ENCODE measurements at places on chromosomes 3 and 15.

- DNase-seq, result no peak
These were observed 245.2 kb downstream of the PLOD2 start for GRCh38 chr3:145915787-145916186.

DNA sequence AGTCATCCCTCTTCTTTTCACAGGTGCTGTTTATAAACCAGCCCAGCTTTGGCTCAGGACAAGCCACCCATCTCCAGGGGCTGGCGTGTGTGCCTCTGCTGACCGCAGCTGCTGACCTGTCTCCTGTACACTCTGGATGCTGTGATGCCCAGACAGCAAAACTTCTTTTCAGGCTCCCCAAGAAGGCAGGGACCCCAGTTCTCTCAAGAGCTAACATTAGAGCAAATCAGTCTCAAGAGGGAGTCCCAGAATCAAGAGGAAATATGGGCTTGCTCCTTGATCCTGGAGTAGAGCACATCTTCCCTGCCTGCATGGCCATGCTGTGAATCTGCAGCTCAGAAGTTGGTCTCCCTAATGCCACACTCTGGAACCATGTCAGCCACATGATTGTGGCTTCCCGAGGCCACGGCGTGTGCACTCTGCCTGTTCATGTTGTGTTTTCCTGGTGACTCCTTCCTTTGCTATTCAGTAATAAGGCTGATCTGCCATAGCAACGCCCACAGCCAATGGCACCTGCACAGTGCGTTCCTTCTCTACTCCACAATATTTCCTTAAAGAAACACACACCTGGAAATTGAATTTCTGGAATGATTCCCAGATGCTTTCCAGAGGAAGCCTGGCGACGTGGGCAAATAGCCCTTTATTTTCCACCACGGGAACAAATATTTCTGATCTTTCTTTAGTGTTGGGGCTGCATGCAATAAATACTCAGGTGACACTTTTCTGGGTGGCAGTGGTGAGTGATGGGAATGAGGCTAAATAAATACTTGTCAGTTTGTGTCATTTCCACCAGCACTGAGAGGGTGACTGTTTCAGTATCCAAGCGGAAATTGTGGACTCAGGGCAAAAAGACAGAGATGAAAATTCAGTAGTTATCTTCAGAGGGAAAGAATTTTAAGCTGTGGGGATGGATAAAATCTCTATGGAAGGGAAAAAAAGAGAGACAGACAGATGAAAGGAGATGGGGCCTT is 21.9 kb upstream of the THSD4 start:
- DNase-seq, result no peak

GRCh38 chr3:10462641-10463532 is 42.5 kb downstream of the ATP2B2 start:
- DNase-seq, result no peak

DNA sequence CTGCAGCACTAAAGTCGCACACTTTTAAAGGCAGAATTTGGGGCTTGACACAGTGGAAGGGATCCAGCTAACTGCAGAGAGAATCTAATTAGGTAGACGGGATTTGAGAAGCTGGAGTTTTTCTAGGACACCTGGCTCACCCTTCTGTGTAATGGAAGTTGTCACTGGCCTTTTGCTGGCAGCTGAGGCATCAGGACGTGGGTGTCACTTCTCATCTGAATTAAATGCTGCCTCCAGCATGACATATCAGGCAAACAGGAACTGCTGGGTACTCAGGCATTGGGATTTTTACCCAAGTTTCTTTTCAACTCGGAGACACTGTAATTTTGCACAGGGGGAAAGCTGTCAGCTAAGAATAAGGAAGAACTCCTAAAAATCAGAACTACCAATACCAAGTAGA is 861.9 kb upstream of the ARPP21 start:
- no peak for DNase-seq

- no peak for DNase-seq
These were observed 3.6 kb downstream of the CHDH start for GRCh38 chr3:53842436-53843194.

- DNase-seq, result no peak
These were observed 264.0 kb downstream of the KLF13 start for GRCh38 chr15:31590609-31591008.

Measured in activated T-cell treated with anti-CD3 and anti-CD28 coated beads for 1 hour (primary cell).